Stromal cell of bone marrow (primary cell): ENCODE measurements at places on chromosomes 1 and 21.

GRCh38 chr21:17537299-17537698 lies 24.5 kb downstream of the CXADR start:
- DNase-seq = no peak

DNA sequence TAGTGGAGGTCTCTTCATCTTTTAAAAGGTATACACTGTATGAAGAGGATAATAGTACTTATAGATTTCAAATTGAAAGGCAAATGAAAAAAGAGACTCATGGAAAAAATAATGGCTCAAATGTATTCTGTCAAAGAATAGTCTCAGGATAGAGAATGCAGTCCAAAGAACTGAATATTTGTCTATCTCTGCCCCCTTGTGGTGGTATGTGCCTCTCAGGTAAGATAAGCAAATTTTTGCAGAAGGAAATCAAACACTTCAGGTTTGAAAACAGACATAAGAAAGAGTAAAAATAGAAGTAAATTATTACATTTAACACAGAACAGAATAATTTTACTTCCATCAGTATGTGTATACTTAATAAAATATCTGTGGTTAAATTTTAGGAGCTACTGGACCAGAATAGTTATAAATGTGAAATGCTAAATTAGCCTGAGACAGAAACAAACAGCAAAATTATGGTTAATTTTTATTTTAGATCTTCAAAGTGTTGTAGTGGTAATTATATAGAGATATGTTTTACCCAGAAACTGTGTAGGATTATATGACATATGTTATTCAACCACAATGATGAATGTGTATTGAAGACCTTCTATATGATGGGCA lies 164.4 kb upstream of the PALMD start:
- peak; percentile 34 for DNase-seq

GRCh38 chr1:228872080-228872479 lies 136.8 kb downstream of the RHOU start:
- no peak for DNase-seq

- no peak for DNase-seq
These were observed 117.1 kb downstream of the ESRRG start for GRCh38 chr1:216606047-216606637.

- DNase-seq = no peak
These were observed 1.3 kb downstream of the WDR47 start for GRCh38 chr1:109040627-109040988.

DNA sequence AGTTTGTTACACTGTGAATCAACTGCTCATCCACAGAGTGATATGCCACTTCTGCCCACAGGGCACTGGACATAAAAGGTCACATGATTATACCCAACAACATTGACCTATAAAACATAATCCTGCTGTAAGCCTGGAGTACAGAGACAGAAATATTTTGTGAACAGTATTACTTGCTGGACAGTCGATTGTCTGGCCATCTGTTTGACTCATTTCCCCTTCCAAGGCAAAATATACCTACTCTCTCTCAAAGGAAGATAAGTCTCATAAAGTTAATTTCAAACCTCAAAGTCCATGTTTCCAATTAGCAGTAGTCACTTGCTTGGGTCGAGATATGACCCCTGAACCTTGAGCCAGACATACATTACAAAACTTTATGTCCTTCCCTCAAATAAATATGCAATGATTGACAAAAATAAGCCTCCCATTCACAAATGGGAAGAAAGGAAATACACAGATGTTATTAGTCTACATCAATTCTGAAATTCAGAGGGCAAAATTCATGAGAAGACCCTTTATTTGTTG lies 39.3 kb upstream of the RGS18 start:
- no peak for DNase-seq

- no peak for DNase-seq
These were observed 131.3 kb downstream of the NTPCR start for GRCh38 chr1:233081735-233082134.

DNA sequence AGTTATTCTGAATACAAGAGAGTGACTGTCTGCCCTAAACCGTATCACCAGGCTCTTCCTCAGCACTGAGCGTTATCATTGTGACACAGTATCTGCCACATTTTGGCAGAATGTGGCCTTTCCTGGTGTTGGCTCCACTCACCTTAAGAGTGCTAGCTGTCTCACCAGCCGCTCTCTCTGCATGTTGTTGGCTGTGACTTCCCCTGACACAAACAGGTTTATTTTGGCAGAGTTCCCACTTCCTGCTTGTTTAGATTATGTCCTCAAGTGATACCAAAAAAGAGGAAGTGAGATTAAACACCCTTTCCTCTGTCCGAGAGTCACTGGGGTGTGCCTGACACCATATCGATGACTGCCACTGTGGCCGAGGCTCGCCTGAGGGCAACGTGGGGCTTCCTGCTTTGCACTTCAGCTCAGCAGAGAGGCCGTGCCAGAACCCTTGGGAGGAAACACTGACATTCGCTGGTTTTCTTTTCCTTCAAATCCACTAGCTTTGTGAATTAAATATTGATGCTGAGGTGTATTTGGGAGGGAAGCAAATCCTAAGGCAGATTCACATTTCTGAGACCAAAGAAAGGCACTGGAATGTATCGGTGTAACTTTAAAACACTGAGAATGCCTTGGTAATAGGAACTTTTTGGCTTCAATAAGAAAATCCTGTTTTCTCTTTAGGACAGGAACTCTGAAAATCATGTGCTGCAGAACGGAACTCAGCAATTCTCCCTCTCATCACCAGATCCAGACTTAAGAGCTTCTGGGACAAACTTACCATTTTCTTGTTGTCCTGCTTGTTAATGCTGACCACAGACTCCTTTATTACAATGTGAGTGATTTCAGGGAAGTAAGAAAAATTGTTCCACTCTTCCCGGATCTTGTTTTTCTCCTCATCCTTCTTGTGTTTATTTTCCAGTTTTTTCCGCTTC lies 102.1 kb downstream of the JAK1 start:
- DNase-seq = no peak
